ENCODE measurements at places on chromosomes 13 and 19.
A peak's percentile ranks its signal among the peaks of the same experiment; 100 is the strongest.

GRCh38 chr19:38701455-38702063 lies 42.7 kb downstream of the CAPN12 start:
- peak; percentile 52 for DNase-seq

GRCh38 chr19:6467384-6467783 lies 3.3 kb downstream of the CRB3 start:
- DNase-seq: no peak

DNA sequence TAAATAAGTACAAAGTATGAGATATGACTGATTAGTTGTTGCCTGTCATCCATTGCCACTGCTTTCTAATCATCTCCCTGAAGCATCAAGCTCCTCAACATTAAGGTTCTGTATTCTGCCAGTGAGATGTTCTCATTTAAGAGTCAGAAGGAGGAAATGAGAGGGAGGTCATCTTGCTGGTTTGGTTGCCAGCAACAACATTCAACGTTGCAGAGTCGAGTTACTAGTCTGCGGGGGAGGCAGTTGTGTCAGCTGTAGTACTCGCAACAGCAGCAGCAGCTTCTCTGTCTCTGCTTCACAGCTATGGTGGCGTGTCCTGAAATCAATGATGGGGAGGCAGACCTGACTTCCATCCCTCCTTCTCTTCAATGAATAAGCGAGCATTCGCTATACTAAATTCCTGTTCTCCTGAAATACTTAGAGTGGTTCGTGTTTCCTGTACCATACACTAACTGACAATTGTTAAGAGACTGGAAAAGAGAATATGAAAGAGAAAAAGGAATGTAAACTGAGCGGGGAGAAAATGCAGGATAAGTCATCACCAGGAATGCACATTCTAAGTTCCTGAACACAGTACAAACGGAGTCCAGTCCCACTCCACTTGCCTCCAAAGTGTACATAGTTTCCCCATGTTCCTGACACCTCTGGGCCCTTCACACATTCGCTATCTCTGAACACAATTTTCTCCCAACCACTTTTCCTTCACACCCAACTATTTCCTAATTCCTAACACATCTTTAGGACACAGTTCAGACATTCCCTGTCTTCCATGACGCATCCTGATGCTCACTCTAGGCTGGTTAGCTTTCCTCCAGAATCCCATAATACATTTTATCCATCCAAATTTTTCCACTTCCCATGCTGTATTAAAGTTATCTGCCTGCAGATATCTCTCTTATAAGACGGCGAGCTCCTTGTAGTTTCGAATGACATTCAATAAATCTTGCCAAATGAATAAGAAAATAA lies 263.0 kb downstream of the KLF12 start:
- DNase-seq: peak; percentile 97

DNA sequence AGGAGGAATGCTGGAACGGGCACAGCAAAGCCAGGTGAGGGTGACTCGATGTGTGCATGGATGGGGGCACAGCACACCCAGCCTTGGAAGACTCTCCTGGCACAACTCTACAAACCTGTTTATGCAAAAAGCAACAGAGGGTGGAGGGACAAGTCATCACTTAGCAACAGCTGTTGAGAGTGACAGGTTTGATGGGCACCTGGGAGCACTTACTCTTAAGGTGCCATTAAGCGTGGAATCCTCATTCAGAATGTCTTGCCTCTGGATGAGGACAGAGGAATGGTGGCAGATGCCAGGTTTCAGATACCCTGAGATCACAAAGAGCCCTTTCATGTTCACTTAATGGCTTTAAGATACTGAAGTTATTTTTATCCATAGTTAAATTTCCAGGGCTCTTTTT lies 97.0 kb downstream of the DCT start:
- no peak for DNase-seq

DNA sequence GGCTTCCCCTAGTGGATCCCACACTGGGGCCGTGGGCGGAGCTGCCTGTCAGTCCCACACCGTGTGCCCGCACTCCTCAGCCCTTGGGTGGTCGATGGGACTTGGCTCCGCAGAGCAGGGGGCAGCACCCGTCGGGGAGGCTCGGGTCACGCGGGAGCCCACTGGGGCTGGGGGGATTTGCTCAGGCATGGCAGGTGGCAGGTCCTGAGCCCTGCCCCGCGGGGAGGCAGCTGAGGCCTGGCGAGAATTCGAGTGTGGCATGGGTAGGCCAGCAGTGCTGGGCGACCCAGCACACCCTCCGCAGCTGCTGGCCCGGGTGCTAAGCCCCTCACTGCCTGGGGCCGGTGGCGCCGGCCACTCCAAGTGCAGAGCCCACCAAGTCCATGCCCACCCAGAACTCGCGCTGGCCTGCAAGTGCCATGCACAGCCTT lies 481.7 kb upstream of the PRR20A start:
- DNase-seq: no peak

DNA sequence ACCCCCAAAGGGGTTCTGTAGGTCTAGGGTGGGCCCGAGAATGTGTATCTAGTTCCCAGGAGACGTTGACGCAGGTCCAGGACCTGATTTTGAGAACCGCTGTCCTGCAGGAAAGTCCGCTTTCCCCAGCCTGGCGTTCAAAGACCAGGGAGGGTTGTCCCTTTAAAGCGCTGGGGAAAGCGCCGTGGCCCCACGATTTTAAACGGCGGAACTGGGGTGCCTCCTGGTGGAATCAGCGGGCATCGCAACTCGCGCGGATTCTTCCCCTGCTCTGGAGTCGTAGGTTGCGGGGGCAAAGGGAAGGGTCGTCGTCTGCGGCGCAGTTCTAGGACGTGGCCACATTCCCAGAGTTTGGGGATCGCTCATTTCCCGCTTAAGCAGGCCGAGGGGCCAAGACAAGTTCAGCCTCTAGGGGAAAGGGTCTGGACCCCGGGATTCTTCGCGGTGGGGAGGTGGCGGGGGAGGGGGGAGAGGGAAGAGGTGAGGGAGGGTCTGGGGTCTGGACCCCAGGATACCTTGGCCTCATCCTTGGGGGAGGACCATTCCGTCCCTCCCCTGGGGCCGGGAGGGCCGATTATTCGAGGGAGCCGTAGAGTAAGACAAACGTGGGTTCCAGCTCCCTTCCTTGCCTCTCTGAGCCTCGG lies 7.7 kb downstream of the PNMA8B start:
- peak; percentile 71 for DNase-seq

DNA sequence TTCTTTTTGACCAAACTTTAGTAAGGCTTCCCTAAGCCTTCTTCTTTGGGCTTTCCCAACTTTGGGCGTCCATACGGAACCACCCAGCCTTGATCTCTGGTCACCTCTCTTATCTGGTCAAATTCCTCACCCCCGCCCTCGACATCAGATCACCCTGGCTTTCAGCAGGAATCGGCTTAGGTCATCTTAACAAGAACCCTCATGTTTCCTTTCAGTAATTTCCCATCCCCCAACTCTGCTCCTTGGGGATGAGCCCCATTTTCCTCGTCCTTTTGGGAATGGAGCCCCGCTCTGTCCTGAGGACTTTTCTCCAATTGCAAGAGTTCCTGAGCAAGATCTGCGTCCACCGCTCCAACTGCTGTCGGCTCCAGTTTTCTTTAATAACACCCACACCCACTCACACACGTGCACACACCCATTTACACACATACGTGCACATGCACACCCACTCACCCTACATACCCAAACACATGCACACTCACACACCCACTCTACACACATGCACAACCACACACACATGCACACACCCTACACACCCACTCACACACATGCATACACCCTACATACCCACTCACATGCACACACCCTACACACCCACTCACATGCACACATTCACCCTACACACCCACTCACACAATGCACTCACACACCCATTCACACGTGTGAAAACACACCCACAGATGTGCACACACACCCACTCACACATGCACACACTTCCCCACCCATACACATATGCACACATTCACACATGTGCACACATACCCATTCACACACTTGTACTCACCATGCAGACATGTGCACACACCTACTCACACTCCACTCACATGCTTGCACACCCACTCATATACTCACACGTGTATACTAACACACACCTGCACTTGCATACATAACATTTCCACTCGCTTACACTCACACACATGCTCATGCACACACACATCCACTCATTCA lies 87.0 kb upstream of the TM9SF2 start:
- DNase-seq: no peak

- peak; percentile 12 for DNase-seq
Observed at GRCh38 chr13:54029226-54029625, 1000.6 kb downstream of the OLFM4 start.

- peak; percentile 44 for DNase-seq
Observed at GRCh38 chr19:2969104-2969504, 8.3 kb upstream of the TLE6 start.

DNA sequence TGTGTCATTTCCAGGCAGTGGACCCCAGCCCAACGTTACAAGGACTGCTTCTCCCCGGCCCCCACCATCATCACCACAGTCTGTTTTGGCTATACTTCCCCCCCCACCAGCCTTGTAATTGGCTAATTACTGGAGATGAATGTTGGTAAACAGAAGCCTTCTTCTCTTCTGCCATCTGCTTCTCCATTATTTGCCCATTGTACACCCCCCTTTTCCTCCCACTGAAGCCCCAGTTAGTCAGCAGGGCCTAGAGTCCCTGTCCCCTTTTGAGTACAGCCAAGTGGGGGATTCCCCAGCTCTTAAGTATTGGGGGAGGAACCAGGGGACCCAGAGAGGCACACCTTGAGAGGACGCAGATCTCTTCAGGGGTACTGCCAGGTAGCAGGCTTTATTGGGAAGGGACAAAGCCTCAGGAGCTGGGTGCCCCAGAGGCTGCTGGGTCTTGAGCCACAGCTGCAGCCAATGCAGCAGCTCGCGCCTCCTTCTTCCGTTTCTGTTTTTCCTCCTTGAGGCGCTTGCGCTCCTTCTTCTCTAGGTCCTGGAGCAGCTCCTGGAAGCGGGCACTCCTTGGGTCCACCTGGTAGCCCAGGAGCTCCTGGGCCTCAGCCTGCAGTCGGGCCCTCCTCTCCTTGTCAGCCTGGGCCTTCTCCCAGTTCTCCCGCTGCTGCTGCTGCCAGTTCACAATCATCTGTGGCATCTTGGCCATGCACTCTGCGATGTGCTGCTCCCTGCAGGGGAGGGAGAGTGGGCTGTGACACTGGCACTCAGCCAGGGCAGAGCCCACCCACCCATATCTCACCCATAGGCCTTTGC lies 3.0 kb downstream of the GADD45GIP1 start:
- DNase-seq: no peak

GRCh38 chr13:28609926-28610325 lies 49.0 kb upstream of the POMP start:
- DNase-seq: peak; percentile 42

- no peak for DNase-seq
Observed at GRCh38 chr13:30135868-30136267, 171.5 kb downstream of the KATNAL1 start.

GRCh38 chr19:16922949-16923348 lies 34.1 kb downstream of the F2RL3 start:
- no peak for DNase-seq

DNA sequence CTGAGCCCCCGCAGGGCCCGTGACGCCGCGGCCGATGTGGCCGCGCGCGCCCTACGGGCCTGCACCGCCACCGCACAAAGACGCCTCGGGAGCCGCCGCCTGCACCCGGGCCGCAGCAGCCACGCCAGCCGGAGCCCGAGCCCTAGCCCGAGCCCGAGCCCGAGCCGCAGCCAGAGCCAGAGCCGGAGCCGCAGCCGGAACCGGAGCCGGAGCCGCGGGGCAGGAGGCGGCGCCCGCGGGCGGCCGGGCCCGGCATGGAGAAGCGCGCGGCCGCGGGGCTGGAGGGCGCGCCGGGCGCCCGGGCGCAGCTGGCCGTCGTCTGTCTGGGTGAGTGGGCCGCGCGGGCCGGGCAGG lies 379 bp downstream of the LRP3 start:
- DNase-seq: no peak

DNA sequence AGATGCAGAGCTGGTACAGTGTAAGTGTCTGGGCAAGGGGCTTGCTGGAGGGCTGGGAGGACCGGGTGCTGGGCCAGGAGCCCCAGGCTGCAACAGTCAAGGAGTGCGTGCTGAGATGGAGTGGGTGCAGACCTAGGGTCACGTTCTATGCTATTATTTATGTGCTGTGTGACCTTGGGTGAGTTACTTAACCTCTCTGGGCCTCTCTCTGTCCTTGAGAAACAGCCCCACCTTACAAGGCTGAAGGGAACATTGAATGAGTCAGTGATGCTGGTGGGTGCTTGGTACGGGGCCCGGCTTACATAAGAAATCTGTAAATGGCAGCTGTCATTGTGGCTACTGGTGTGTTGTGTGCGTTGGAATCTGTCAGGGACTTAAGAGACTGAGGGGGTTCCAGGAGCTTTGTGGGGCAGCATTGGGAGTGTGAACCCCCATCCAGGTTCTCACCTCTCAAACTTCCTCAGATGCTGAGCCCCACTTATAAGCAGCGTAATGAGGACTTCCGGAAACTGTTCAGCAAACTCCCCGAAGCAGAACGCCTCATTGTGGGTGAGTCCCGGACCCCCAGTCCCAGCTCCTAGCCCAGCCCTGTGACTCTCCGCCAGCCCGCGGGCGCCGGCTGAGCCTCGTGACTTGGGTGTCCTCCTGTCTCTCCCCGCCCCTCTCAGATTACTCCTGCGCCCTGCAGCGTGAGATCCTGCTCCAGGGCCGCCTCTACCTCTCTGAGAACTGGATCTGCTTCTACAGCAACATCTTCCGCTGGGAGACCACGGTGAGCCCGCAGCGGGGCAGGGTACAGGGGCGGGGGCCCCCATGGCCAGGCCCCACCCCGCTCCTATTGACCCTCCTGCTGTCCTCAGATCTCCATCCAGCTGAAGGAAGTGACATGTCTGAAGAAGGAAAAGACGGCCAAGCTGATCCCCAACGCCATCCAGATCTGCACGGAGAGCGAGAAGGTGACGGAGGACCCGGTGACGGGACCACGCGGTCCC lies 9.6 kb downstream of the GRAMD1A start:
- DNase-seq: no peak

DNA sequence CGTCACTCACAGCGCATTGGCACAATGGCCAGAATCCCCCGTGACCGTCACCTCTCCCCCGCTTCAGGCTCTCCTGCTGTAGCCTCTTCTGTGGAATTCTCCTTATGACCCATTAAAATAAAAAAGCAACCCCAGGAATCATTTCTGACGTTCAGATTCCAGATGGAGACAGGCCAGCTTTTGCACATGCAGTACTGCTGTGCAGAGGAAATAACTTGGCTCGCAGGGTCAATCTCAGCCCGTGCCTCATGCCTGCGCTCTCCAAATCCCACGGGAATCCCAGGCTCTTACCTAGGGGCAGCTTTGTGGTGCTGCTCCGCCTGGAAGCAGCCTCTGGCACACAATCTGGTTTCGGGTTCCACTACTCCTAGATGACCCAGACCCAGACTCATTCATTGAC lies 32.7 kb upstream of the SOX1 start:
- DNase-seq: no peak

Measured in choroid plexus epithelial cell (primary cell).